H1 (cell line): ENCODE measurements at places on chromosomes 11 and 22. TPM values are rescaled to one million over a fixed set of nuclear protein-coding genes. Genes with fewer than 3 reads are reported as not detected.

- H3K36me3 ChIP-seq = no peaks in the 10 kb centered on the region
- no peak overlapping the region for H3K27ac ChIP-seq
- DNase-seq = no peak
- no peak overlapping the region for H3K4me3 ChIP-seq
- H3K27me3 ChIP-seq = no peaks in the 10 kb centered on the region
Measured at GRCh38 chr11:95577716-95578460, 211.7 kb downstream of the FAM76B start.

DNA sequence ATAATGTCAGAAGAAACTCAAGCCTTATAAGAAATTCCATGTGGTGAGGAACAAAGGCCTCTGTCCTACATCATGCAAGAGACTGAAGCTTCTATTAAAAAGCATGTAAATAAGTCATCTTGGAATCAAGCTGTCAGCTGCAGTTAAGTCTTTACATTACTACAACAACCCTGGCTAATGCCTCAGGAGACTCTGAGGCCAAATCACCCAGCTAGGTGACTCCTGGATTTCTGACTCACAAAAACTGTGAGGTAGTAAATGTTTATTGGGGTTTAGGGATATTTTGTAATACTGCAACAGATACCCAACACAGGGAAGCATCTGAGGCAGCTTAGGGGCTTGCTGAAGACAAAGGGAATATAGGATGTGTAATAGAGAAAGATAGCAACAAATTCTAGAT, 89.6 kb downstream of the C11orf87 start:
- H3K36me3 ChIP-seq = no peaks in the 10 kb centered on the region
- no peak for DNase-seq
- H3K27me3 ChIP-seq = no peaks in the 10 kb centered on the region
- H3K27ac ChIP-seq = no peak overlapping the region
- no peak overlapping the region for H3K4me3 ChIP-seq
- H3K4me1 ChIP-seq = no peaks in the 10 kb centered on the region

Gene ENTHD1
- not detected in 2 replicates for total RNA-seq

DNA sequence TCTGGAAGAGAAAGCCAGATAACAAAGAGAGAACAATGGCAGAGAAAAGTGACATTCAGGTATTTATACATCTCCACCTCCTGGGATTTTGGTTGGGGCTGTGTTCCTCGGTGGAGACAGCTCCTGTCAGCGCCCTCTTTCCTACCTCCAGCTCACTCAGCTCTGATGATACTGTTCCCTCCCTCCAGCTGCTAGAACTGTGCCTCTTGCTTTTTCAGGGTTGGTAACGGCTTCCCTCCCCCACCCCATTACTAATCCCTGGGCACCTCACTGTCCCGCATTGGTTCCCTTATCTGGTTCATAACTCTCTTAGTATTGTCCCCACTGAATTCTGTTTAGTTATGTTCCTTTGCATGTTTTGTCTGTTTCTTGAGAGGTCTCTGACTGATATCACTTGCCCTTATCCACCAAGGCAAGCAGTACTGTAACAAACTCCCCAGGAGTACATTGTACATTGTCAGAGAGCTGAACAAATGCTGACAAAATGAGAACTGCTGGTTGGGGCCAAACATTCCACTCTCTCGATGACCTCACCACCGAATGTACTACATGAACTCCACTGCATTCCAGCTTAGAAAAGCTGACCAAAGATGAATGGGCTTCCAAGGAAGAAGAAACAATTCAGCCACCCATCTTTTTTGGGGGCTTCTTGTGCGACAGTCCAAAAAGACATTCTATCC, 5.7 kb upstream of the FBXO3 start:
- H3K4me3 ChIP-seq = no peak overlapping the region
- no peaks in the 10 kb centered on the region for H3K36me3 ChIP-seq
